ENCODE measurements at places on chromosomes 3 and 15.
A peak's percentile ranks its signal among the peaks of the same experiment; 100 is the strongest.

DNA sequence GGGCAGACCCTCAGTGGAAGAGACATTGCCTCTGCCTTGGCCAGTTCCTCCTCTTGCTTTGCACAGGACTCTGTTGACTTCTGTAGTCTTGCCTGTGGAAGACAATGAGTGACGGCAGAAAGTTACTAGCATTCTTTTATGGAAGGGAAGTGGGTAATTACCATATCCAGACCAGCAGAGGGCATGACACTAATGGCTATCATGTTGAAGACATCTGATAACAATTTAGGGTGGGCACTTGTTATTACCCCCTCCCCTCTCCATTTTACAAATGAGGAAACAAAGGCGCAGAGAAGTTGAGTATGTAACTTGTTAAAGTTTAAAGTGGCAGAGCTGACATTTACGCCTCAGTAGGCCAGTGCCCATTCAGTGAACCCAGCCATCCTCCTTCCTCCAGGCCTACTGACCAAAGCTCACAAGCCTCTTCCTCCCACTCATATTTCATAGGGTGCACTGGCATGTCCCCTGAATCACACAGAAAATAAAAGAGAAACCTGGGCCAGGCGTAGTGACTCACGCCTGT, 48.2 kb upstream of the FMN1 start:
- DNase-seq: no peak

DNA sequence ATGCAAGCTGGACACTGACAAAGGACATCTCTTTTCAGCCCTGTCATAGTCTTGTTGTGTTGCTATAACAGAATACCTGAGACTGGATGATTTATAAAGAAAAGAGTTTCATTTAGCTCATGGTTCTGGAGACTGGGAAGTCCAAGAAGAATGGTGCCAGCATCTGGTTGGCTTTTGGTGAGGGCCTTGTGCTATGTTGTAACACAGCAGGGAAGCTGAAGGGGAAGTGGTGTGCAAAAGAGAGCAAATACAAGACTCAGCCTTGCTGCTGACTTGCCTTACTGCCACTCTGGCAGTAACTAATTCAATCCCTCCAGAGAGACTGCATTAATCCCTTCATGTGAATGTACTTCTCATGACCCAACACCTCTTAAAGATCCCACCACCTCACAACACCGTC, 356.3 kb upstream of the PROK2 start:
- no peak for DNase-seq

DNA sequence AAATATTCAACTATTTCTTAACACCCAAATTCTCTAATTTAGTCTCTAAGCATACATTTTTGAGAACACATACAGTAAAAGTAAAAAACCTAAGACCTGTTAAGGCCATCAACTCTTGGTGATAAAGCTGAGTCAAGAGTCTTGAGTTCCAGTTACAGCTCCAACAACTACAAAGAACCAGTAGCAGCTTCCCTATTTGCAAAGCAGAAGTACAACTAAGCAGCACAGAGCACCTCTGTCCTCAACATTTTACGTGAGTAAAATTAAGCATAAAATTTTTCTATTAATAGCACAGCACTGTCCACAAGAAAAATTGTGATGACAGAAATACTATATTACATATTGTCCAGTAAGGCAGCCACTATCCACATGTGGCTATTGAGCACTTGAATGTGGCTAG, 4.4 kb downstream of the PCOLCE2 start:
- no peak for DNase-seq

DNA sequence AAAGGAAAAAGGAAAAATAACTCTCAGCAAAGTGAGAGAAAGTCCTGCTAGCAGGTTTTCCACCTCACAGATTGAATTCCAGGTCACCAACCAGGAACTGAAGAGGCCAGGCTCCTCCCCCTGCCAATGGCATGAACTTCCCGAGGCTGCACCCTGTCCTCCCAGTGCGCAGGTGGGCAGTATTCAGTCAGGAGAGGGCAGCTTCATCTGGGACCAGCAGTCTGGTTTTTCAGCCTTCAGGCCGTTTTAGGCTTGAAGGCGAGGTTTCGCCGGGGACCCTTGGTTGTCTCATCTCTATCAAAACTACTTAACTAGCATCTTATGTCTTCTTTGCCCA, 41.2 kb downstream of the TRAT1 start:
- no peak for DNase-seq

GRCh38 chr15:70629735-70630273, 133.6 kb downstream of the UACA start:
- DNase-seq: no peak

DNA sequence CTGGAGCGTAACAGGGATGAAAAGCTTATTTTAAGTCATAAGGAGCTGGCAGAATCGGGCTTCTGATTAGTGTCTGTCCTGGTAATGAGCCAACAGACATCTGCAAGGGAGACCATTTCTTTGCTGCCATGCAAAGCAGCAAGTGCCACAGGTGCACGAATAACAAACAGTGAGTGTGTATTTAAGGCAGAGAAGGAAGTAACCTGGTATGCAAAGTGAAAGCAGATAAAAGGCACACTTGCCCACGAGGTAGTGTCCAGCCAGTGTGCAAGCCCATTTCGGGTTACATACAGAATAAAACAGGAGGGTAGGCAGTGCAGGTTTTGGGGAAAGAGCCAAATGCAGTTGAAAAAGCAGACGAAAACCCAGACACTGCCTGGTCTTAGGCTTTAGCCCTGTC, 1153.7 kb downstream of the SI start:
- DNase-seq: no peak

DNA sequence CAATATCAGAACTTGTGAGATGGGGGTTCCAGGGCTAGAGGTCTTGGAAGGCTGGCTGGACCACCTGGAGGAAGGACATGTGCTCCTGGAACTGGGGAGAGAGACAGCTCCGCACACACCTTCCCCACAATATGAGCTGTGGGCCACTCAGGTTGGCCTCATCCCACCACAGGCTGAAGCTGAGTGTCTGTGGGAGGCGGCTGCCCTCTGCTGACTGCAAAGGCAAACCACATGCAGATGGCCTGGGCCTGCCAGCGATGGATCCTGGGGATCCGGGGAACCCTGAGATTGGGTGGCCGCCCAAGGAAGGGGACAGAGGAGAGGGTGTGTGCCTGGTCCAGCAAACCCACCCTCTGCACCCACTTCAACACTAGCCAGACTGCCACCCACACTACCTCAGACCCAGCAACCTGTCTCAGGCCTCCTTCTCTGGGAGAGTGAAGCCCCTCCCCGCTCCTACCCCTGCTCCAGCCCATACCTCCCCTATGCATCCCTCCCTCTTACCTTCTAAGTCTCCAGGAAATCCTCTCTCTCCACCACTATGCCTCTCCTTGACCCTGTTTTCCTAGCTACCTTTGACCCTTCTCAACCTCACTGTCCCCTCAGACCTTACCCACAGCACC, 44.8 kb downstream of the CYP11A1 start:
- peak; percentile 31 for DNase-seq

- no peak for DNase-seq
Measured at GRCh38 chr3:134445636-134446035, 40.1 kb downstream of the ANAPC13 start.

- no peak for DNase-seq
Measured at GRCh38 chr15:62469874-62470688, 305.0 kb upstream of the C2CD4B start.

GRCh38 chr15:66996094-66996493, 69.3 kb upstream of the SMAD3 start:
- no peak for DNase-seq

DNA sequence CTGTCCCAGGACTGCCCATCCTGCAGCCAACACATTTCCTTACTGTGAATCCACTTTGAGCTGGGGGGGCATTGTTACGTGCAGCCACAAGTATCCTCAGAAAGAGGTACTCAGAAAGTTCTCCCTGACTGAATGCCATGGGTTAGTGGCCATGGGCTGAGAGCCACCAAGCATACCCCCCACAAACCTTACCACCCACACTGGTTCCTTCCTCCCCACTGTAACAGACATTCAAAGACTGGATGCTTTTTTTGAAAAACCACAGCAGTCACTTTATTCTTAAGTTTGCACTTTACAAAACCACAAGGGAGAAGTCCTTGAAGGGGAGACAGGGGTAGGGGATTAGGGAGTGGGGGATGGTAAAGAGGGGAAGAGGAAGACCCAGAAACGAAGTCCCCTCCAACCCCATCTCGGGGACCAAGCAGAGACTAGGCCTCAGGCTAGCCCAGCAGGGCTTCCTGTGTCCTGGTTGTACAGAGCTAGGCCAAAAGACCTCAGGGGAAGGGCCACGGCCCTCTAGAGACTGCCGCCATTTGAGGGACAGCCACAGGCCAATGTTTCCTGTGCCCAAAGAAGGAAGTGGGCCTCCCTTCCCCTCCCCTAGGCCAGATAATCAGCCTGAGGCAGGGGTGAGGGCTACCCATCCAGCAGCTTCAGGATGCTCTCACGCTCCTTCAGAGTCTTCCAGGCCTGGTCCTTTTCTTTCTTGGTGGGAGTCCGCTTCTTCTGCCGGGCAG, 10.1 kb upstream of the CAMK1 start:
- DNase-seq: no peak

- no peak for DNase-seq
Measured at GRCh38 chr3:189001559-189001958, 170.2 kb upstream of the TPRG1 start.

DNA sequence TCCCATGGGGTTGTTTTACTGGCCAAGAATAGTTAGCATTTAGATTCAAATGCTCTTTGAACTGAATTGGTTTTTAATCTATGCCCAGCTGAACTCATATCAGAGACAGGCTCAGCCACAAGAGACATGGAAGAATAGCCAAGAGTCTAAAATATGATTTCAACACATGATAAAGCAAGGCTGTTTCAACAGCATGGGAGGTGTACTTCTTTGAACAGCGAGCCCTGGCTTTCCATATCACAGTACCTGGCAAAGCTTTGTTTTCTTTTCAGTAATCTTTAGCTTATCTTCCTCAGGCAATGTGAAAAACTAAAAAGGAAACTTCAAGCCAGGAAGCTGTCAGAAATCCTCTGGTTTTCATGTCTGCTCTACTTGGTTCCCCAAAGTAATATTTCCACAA, 413.6 kb upstream of the ADAMTS9 start:
- no peak for DNase-seq

- DNase-seq: no peak
Measured at GRCh38 chr3:37969596-37970100, 20.9 kb upstream of the VILL start.
